CD4-positive, alpha-beta T cell treated with Interleukin-17A for 1 hour (primary cell): ENCODE measurements at places on chromosomes 16 and 17.

- DNase-seq, result no peak
Measured at GRCh38 chr17:79813297-79814126, 16.6 kb upstream of the CBX8 start.

GRCh38 chr17:21020622-21021021 is 22.2 kb downstream of the USP22 start:
- no peak for DNase-seq

- DNase-seq, result peak; percentile 18
Measured at GRCh38 chr17:15944759-15945526, at the start of gene ADORA2B. Gene ADORA2B, plus strand, starts transcription at chr17:15945130. Its CDS starts 119 bp downstream, at chr17:15945249.

DNA sequence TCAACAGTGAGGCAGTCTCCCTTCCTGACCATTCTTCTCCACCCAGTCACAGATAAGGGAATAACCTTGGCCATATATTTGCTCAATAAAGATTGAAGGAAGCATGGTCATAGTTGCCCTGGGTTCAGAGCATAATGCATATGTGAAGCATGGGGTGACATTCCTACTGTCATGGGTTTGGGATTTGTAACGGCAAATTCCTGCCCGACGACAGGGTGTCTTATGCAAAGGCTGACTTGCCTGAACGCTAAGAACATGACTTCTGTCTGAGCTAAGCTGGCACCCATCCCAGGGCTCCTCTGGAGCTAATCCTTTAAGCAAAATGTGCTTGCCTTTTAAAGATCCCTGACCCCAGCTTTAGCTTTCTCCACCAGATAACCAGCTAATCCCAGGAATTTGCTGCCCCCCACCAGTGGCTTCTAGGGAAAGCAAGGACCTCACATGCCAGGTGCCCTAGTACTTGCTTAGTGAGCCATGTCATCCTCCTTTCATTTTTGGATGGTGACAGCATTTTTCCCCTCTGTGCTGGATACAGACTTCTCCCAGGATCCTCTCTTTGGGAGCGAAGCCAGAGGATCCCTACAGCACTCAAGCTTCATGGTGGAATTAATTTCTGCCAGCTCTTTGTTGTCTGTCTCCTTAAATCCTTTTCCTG is 11.7 kb downstream of the SLC7A6OS start:
- DNase-seq, result no peak

DNA sequence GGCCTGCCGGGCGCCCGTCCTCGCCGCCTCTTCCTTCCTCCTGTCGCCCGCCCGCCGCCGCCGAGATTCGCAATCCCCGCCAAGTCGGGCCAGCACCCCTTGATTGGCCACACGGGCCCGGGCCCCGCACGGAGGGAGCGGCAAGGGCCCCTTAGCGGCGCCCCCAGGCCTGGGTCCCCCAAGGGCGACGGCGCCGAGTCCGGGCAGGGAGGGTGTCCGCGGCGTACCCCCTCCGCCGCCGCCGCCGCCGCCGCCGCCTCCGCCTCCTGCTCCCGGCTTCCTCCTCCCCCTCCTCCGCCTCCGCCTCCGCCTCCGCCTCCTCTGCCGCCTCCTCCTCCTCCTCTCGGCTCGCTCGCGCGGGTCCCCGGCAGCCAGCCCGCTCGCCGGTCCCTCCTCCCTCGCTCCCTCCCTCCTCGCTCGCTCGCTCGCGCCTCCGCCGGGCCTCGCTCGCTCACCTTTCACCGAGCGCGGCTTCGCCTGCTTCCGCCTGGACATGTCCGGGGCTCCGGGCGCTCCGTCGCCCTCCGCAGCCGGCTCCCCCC is 561 bp downstream of the ZNF423 start:
- DNase-seq, result peak; percentile 61

DNA sequence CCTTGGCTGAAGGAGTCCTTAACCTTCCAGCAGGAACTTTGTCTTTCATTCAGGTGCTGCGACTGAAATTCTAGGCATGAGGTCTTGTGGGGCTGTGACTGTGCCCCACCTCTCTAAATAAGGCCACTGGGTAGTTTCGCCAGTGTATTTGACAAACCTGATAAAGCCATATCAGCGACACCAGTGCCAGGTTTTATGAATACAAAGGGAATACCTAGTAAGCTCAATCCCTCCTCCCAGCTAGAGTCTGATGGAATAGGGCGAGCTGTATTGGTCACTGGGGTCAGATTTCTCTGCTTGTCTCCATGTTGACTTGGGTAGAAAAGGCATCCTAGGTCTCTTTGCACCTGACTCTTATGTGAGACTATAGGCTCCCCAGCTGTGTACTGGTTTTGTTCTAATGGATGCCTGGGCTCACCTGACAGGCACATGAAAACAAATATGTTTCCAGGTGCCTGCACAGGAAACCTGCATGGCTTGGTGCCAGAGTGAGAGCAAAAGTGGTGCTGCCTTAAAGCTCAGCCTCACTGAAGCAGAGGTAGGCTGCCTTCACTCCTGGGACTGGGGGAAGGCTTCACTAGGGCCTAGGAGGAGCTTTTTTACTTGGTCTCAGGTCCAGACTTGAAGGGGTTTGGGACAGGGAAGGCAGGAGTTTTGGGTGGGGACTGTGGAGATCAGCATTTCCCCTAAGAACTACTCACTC is 8.3 kb downstream of the SLC7A6 start:
- DNase-seq, result peak; percentile 68

GRCh38 chr17:35238821-35239220 is 4.1 kb upstream of the SLFN5 start:
- no peak for DNase-seq
